ENCODE measurements at places on chromosomes 2 and 18.

DNA sequence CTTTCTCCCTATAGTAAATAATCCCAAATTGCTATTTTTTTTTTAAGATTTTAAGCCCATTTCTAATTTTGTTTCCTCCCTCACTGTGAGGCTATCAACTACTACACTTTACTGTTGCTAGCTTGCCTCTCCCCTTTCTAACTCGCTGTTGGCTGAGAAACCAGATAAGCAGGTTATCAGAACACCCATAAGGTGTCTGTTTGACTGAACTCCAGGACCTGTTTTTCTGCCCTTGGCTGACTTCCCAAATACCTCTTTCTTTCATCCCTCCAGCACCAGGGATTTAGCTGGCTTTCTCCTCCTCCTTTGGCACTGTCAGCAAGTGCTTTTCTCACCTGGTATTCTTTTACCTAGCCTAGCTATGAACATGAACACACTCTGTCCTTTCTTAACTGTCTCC lies 11.1 kb downstream of the TRAK2 start:
- no peak for DNase-seq

DNA sequence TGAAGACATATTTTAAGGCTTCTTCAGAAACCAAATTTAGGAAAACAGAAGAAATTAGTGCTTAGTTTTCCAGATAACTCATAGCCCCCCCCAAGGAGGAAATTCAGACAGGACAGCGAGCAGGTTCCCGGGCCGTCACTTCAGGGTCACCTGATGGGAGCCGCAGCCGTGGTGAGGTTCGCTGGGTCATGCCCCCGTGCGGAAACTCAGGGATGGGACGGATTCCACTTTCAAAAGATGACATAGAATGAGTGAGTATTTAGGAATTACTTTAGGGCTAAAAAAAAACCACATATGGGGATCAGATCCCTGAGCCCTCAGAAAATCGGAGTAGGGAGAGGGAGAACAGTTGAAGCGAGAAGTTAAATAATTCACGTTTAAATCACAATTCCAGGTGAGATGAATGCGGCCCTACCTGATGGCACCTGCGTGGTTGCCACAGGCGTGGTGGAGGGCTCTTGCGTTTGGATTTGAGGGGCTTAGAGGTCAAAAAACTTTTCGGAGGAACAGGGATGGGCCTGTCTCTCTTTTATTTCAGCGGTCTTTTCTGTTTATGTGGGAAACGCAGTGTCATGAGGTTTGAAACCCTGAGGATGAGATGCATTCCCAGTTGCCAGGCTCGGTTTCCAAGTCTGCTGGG lies 114.4 kb downstream of the NFATC1 start:
- no peak for DNase-seq

GRCh38 chr2:39821871-39822270 lies 42.8 kb upstream of the THUMPD2 start:
- no peak for DNase-seq

GRCh38 chr18:10928011-10928771 lies 221.2 kb downstream of the PIEZO2 start:
- DNase-seq: no peak

DNA sequence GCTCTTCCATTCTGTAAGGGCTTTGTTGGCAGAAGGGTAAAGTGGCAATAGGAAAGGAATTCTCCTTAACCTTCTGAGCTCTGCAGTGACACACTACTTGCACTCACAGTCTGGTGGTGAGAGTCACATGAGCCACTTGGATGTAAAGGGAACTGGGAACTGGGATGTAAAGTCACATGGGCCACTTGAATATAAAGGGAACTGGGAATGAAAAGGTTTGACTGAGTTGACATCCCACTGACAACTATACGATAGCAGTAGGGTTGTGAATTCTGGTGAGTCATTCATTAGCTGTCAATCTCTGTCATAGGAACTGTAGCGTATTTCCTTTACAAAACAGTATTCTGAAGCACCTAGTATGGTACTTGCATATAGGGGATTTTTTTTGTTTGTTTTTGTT lies 5.5 kb downstream of the RPE start:
- no peak for DNase-seq

- no peak for DNase-seq
Measured at GRCh38 chr2:62362561-62362960, 143.4 kb downstream of the TMEM17 start.

- no peak for DNase-seq
Measured at GRCh38 chr2:5359397-5359796, 332.8 kb upstream of the SOX11 start.

DNA sequence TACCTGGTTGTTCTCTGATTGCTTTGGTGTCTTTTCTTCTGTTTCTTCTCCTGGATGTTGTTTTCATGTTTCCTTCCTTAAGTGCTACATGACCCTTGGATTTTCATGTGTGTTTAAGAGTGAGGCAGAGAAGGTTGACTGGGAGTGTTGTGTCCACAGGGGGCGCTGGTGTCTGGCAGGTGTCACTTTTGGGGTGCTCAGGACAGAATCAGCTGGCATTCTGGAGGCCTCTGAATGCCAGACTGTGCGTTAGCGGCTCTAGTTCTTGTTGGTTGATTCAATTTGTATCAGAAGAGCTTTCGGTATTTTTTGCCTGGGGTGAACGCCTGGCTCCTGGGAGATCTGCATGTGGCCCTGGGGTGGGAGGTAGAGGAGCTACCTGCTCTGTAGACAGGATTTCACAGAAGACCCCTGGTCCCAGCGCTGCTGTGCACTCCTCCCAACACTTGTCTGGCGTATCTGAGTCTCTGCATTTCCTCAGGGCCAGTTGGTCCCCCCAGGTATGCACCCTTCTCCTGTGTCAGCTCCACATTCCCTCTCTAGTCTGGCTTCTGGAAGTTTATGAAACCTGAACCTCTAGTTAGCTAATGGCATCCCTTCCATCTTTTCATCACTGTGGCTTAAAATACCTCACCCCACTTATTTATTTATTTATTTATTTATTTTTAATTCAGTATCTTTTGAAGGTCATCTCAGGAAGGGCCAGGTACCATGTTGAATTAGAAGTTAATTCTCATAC lies 1.1 kb downstream of the GREB1 start:
- no peak for DNase-seq

DNA sequence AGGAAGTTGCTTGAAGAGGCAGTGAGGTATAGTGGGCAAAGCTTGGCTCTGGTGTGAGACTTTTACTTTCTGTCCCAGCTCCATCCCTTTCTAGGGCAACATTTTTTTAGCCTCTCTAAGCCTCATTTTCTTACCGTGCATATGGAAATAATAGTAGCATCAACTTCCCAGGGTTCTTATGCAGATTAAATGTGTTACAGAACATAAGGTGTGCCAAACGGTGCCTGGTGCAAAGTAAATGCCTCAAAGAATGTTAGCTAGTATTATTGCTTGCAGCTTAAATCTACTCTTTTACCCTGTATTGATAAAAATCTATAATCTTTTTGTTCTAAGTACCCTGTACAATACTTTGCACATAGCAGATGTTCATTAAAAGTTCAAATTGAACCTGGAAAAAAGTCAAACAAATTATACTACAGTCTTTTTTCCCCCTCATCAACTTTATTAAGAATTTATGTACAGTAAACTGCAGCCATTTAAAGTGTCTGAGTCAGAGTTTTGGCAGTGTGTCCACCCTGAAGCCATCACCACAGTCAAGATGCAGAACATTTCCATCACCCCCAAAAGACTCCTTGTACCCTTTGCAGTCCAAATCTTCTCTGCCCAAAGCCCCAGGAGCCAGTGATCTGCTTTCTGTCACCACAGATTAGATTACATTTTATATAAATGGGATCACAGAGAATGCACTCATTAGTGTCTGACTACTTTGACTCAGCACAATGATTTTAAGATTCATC lies 10.6 kb downstream of the MAPRE2 start:
- DNase-seq: no peak

- no peak for DNase-seq
Measured at GRCh38 chr2:190986221-190986953, 27.6 kb downstream of the STAT1 start.

- DNase-seq: no peak
Measured at GRCh38 chr2:234289834-234290590, 206.9 kb downstream of the ARL4C start.

GRCh38 chr18:43702399-43702798 lies 425.1 kb upstream of the SYT4 start:
- no peak for DNase-seq
